Kidney epithelial cell (primary cell): ENCODE measurements at places on chromosomes 12 and 14.
A peak's percentile ranks its signal among the peaks of the same experiment; 100 is the strongest.

DNA sequence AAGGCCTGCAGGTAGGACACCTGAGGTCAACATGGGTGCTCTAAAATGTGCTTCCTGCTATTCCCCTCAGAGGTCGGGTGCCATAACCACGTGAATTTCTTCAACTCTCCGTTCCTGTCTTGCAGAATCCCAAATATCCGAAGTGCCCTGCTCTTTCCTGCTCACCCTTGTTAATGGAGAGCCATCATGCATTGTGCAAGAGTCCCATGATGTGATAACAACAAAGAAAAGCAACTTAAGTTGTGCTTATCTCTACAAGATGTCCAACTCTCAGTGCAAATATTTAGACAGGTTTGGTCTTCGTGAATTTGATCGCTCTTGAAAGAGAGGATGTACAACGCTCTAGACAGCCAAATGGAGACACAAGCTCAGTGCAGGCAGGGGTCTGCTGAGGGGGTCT is 210.6 kb upstream of the PLXNC1 start:
- no peak for DNase-seq

GRCh38 chr14:89091781-89092180 is 267.3 kb downstream of the TTC8 start:
- no peak for DNase-seq

- peak; percentile 25 for DNase-seq
Observed at GRCh38 chr14:104694991-104695659, 5.7 kb downstream of the INF2 start.

- peak; percentile 92 for DNase-seq
Observed at GRCh38 chr12:14365294-14366208, at the start of gene ATF7IP. ATF7IP (plus strand) TSS chr12:14365682; CDS start chr12:14423916, 58,234 bp downstream.

GRCh38 chr14:72844524-72844923 is 49.4 kb downstream of the DPF3 start:
- DNase-seq, result no peak

GRCh38 chr12:68521321-68521839 is 89.3 kb upstream of the RAP1B start:
- peak; percentile 55 for DNase-seq

DNA sequence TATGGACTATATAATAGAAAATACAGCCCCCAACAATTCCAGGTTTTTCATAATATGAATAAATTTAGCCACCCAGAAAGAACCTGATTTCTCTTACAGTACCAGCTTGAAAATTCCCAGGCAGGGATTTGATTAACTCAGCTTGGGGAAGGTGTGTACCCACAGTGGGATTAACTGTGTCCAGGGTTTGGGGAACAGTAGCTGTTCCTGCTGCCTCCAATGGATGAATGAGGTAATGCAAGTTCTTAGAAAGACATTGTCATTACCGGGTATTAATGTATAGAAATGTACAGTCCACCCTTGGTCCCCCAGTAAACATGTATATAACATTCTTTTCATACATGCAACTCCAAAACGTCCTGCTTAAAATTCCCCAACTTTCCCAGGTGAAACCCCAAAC is 115.6 kb downstream of the LRIG3 start:
- no peak for DNase-seq

DNA sequence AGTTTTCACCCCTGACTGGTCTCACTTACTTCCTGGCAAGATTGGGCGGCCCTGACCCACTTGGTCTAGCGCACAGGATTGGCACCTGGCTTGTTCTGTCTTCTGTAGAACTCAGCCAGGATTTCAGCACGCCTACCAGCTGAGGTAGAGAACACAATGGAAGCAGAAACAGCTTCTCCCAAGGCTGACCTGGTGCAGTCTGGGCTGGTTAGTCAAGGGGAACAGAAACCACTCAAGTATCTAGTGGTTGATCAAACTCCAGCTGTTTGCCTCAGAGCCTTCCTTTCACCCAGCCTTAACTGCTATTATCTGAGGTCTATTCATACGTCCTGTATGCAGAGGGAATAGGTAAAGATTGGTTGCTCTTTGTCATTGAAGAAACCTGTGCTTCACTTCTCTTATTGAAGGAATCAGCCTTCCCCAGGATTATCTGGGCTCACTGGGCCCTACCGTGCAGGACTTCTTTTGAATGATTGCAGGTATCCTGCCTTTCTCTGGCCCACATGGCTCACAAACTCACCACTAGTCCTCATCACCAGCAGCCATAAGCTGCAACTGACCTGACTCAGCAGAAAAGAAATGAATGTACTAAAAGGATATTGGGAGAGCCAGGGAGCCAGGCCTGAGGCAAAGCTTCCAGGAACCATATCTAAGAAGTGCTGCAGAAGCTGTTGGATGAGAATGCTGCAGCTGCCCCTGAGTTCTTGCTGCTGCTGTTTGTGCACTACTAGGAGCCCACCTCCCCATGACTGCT is 2.5 kb upstream of the PLEKHD1 start:
- peak; percentile 51 for DNase-seq

- no peak for DNase-seq
Observed at GRCh38 chr12:127640181-127640886, 626.6 kb upstream of the TMEM132C start.

DNA sequence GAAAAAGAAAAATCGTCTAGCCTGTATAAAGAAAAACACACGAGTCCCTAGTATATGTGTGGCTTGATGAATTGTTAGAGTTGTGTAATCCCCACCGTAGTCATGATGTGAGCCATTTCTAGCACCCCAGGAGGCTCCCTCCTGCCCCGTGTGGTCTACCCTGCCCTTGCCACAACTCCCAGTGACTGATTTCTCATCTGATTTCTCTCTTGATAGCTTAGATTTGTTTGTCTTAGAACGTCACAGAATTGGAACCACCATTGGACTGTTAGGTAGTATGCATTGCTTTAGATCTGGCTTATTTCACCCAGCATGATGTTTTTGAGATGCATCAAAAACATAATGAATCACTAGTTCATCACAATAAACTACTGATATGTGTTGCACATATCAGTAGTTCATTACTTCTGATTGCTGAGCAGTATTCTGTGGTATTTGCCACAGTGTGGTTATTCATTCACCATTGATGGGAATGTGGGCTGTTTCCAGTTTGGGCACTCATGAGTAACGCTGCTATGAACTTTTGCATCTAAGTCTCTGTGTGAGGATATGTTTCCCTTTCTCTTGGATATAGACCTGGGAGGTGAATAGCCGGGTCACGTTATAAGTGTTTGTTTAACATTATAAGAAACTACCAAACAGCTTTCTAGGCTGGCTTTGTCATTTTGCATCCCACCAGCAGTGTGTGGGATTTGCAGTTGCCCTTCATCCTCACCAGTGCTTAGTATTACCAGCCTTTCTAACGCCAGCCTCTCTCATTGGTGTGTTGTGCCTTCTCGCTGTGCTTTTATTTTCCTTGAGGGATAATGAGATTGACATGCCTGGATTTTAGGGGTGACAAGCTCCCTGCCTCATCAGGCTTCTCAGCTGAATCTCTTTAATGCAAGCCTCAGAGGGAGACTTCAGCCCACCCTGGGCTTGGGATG is 31.9 kb upstream of the NCOR2 start:
- peak; percentile 65 for DNase-seq

DNA sequence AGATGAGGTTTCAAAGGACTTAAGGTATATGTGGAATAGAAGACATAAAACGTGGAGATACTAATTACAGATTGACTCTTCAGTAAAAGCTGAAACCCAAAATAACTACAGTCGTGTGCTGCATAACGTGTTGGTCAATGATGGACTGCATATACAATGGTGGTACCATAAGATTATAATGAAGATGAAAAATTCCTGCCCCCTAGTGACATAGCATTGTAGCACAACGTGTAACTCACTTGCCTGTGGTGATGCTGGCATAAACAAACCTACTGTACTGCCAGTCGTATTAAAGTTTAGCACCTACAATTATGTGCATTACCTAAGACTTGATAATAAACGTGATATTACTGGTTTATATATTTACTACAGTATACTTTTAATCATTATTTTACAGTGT is 150.3 kb downstream of the LRRK2 start:
- DNase-seq, result no peak

DNA sequence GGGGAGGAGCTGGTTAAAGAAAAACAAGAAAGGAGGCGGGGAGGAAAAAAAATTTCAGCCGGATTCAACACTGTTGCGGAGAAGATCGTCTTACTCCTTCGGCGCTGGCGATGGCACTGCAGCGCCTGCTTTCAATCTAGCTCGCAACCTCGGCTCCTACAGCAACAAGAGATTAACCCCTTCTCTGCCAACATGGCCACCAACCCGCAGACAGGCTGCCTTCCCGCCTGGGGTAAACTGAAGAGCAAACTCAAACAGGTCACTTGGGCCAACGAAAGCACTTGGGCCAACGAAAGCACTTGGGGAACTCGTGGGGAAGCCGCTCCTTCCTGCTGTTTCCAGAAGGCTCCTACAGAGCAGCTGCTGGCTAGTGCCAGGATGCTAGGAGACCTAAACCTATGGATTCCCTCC is 73.7 kb downstream of the CIT start:
- no peak for DNase-seq

DNA sequence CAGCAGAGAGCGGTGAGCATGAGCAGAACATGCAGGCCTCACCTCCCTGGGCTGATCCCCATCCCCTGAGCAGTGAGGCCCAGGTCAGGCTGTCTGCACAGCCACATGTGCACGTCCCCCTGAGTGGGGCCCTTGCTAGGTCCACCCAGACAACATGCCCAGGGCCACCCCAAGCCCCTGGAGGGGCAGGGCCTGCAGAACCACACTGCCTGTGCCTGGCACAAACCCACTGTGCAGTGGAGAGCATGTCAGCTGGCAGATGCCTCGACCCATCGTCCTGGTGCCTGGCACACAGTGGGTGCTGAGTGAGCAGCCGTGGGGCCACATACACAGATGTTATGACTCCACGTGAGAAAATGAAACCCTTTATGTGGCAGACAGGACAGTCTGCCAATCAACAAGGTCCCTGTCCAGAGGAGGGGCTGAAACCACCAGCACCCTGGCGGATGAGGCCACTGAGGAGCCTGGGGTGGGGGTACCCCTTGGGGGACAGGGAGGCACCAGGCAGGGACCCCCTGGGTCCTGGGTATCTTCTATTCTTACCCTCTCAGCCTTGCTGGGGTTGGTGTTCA is 8.3 kb downstream of the ANHX start:
- DNase-seq, result no peak

GRCh38 chr12:92574051-92574783 is 128.6 kb upstream of the PLEKHG7 start:
- no peak for DNase-seq

- no peak for DNase-seq
Observed at GRCh38 chr12:24979329-24979728, 30.4 kb upstream of the BCAT1 start.

- no peak for DNase-seq
Observed at GRCh38 chr12:19206493-19207077, 77.1 kb downstream of the PLEKHA5 start.

GRCh38 chr14:91280129-91280528 is 35.6 kb upstream of the GPR68 start:
- DNase-seq, result no peak

GRCh38 chr14:85178864-85179263 is 351.1 kb upstream of the FLRT2 start:
- DNase-seq, result no peak

DNA sequence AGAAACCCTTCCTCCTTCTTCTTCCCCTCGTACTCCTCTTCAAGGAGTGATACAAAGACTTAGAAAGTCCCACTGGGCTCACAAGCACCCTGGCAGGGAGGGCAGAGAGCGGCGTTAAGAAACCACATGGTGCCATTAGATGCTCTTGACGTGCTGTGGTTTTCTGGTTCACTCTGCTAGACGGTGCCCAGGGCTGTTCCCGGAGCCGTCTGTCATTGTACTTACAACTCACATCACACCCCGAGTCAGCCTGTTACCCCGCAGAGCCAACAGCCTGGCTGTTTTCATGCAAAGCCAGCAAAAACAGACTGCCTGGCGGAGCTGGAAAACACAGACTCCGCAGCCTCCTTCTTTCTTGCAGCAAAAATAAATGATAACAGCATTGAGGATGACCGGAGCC is 232.6 kb upstream of the TBX3 start:
- no peak for DNase-seq

GRCh38 chr12:116492703-116493324 is 66.4 kb upstream of the MAP1LC3B2 start:
- peak; percentile 23 for DNase-seq

DNA sequence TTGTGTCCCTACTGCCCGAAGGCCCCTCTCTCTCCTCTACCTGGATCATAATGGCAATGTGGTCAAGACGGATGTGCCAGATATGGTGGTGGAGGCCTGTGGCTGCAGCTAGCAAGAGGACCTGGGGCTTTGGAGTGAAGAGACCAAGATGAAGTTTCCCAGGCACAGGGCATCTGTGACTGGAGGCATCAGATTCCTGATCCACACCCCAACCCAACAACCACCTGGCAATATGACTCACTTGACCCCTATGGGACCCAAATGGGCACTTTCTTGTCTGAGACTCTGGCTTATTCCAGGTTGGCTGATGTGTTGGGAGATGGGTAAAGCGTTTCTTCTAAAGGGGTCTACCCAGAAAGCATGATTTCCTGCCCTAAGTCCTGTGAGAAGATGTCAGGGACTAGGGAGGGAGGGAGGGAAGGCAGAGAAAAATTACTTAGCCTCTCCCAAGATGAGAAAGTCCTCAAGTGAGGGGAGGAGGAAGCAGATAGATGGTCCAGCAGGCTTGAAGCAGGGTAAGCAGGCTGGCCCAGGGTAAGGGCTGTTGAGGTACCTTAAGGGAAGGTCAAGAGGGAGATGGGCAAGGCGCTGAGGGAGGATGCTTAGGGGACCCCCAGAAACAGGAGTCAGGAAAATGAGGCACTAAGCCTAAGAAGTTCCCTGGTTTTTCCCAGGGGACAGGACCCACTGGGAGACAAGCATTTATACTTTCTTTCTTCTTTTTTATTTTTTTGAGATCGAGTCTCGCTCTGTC is 1.8 kb downstream of the INHBE start:
- DNase-seq, result no peak
